ENCODE measurements at places on chromosomes 6 and 20.

DNA sequence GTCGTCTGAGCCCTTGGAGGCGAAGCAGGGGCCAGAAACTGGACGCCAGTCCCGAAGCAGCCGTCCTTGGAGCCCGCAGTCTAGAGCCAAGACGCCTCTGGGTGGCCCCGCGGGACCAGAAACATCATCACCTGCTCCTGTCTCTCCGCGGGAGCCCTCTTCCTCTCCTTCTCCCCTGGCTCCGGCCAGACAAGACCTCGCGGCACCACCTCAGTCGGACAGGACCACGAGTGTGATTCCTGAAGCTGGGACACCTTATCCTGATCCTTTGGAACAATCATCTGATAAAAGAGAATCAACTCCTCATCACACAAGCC, 416 bp downstream of the RSPH4A start:
- no peak for DNase-seq
- peak overlapping the region; percentile 64 for H3K4me3 ChIP-seq
- H3K4me1 ChIP-seq = peaks cover 16% of the 10 kb centered on the region
- H3K27ac ChIP-seq = peak overlapping the region; percentile 47

GRCh38 chr6:168035098-168035660, 37.7 kb downstream of the KIF25 start:
- peaks cover 46% of the 10 kb centered on the region for H3K27me3 ChIP-seq
- H3K4me1 ChIP-seq = peaks cover 8% of the 10 kb centered on the region
- H3K4me3 ChIP-seq = peak overlapping the region; percentile 66
- DNase-seq = no peak
- no peaks in the 10 kb centered on the region for H3K36me3 ChIP-seq

DNA sequence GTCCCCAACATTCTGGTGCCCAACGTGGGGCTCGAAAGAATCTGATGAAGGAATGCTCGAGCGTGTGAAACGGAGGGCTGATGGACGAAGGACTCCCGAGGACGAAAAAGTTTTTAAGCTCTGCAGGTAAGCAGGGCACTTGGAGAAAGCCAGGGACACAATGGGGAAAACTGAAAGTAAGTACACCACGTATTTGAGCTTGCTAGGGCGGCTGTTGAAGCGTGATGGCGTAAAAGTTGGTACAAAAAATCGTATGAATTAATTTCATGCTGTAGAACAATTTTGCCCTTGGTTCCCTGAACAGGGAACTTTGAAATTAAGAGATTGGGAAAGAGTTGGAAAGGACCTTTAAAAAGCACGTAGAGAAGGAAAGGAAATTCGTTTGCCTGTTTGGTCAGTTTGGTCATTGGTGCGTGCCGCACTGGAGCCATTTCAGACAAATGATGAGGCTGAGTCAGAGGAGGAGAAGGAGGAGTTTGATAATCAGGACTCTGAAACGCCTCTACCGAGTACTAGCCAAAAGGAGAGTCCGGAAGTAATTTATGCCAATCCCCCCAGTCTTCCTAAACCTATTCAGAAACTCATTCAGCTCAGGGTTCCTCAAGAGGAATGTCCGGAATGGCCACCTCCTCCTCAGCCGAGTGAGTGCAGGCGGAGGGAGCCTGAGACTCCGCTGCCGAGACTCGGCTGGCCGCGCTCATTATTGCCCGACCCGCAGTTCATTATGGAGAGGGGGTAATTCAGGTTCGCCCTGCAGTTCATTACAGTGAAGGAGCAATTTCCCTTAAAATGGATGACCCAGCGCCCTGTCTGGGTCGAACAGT, 59.2 kb upstream of the PRSS16 start:
- H3K27ac ChIP-seq = peak overlapping the region; percentile 75
- DNase-seq = peak; percentile 21
- peak overlapping the region; percentile 82 for H3K4me3 ChIP-seq
- no peaks in the 10 kb centered on the region for H3K27me3 ChIP-seq
- peaks cover 12% of the 10 kb centered on the region for H3K4me1 ChIP-seq

- peaks cover 2% of the 10 kb centered on the region for H3K36me3 ChIP-seq
- no peak overlapping the region for H3K4me3 ChIP-seq
- no peak overlapping the region for H3K27ac ChIP-seq
- no peaks in the 10 kb centered on the region for H3K27me3 ChIP-seq
- H3K4me1 ChIP-seq = no peaks in the 10 kb centered on the region
- no peak for DNase-seq
Observed at GRCh38 chr20:9300080-9300479, 214.3 kb upstream of the LAMP5 start.

DNA sequence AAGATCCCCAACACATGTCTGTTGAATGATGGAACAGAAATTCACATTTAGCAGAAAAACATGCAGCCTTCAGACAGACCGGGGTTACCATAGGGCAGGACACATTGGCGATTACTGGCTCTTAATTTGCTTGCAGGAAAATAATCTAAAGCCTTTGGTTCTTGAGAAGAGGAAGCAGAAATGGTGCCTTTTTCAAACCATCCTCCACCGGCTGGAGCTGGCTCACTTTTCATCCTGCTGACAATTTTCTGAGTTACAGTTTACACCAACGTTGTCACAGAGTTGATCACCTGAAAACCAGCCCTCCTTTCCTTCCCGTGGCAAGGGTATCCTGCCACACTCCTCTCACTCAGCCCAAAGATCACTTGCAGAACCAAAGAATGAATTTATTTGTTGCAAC, 32.6 kb downstream of the SF3B5 start:
- peak overlapping the region; percentile 87 for H3K4me3 ChIP-seq
- H3K4me1 ChIP-seq = peaks cover 23% of the 10 kb centered on the region
- DNase-seq = no peak
- no peak overlapping the region for H3K27ac ChIP-seq

DNA sequence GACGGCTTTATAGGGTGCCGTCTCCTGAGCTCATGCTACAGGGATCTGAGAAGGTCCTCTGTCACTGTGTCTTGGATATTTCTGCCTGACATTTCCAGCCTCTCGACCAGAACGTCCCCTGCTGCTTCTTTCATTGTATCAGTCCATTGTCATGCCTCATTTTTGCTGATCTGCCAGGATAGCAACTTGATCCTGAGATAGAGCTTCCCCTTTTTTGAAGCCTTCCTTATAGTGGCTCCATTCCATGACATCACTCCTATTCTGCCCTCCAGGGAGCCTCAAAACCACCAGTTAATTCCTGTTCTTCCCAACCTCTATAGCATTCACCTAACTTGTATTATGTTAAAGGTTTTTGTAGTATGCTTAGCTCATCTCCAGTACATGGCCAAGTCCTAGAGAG, 431.8 kb upstream of the NOX3 start:
- no peaks in the 10 kb centered on the region for H3K36me3 ChIP-seq
- DNase-seq = no peak
- H3K27me3 ChIP-seq = no peaks in the 10 kb centered on the region

- H3K4me3 ChIP-seq = peak overlapping the region; percentile 82
- no peaks in the 10 kb centered on the region for H3K27me3 ChIP-seq
- no peak for DNase-seq
- peaks cover 54% of the 10 kb centered on the region for H3K4me1 ChIP-seq
- H3K36me3 ChIP-seq = peaks cover 76% of the 10 kb centered on the region
Observed at GRCh38 chr6:36596356-36596755, 2.2 kb downstream of the SRSF3 start.

GRCh38 chr6:169776379-169776778, 25.0 kb downstream of the ERMARD start:
- H3K4me3 ChIP-seq = no peak overlapping the region
- H3K36me3 ChIP-seq = peaks cover 16% of the 10 kb centered on the region
- H3K27ac ChIP-seq = no peak overlapping the region
- H3K27me3 ChIP-seq = no peaks in the 10 kb centered on the region
- H3K4me1 ChIP-seq = no peaks in the 10 kb centered on the region

DNA sequence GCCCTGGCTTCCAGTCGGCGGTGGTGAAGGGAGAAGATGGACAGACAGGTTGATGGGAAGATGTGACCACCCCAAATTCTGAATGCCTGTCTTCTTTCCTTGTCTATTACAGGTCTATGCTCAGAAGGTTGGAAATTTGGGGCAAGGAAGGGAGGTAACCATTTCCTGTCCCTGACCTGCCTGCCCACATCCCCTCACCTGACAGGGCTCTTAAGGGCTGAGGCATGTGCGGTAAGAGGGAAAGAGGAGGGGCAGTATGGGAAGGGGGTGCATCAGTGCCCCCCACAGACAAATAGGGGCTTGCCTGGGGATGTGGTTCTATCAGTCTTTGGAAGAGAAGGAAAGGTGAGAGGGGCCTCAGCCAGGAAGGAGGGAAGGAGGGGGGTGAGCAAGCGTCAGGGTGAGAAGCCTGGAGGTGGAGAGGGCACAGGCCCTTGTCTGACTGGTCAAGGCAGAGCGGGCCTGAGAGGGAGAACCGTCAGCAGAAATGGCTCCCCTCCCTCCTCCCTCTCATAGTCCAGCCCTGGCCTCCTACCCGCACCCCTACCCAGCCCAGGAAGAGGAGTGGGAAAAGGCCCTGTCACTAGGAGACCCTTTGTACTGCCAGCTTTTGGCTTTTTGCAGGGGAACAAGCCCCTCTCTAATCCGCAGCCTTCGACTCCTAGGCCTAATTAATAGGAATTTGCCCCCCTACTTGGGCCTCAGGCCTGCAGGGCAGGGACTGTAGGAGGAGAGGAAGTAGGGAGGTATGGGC, 104.4 kb upstream of the FOXP4 start:
- no peak for DNase-seq
- H3K4me1 ChIP-seq = peaks cover 41% of the 10 kb centered on the region
- H3K27me3 ChIP-seq = peaks cover 26% of the 10 kb centered on the region
- no peaks in the 10 kb centered on the region for H3K36me3 ChIP-seq
- H3K4me3 ChIP-seq = peak overlapping the region; percentile 51

DNA sequence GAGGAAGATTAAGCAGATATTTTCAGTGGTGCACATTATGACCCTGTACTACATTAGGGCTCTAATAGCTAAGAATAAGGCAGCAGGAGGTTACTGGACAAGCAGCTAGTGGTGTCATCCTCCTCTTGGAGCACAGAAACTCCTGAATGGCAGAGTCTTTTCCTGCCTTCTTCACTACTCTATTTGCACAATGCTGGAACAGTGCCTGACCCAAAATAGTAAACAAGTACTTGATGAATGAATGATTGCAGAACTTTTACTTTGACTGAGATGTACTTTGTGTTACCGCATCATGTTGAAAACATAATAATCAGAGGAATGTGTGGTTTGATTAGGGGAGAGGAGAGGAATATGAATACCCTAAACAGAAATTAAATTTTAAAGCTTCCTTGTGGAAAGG, 30.0 kb upstream of the UST start:
- H3K27ac ChIP-seq = no peak overlapping the region
- no peak for DNase-seq
- H3K36me3 ChIP-seq = peaks cover 3% of the 10 kb centered on the region
- no peaks in the 10 kb centered on the region for H3K4me1 ChIP-seq

DNA sequence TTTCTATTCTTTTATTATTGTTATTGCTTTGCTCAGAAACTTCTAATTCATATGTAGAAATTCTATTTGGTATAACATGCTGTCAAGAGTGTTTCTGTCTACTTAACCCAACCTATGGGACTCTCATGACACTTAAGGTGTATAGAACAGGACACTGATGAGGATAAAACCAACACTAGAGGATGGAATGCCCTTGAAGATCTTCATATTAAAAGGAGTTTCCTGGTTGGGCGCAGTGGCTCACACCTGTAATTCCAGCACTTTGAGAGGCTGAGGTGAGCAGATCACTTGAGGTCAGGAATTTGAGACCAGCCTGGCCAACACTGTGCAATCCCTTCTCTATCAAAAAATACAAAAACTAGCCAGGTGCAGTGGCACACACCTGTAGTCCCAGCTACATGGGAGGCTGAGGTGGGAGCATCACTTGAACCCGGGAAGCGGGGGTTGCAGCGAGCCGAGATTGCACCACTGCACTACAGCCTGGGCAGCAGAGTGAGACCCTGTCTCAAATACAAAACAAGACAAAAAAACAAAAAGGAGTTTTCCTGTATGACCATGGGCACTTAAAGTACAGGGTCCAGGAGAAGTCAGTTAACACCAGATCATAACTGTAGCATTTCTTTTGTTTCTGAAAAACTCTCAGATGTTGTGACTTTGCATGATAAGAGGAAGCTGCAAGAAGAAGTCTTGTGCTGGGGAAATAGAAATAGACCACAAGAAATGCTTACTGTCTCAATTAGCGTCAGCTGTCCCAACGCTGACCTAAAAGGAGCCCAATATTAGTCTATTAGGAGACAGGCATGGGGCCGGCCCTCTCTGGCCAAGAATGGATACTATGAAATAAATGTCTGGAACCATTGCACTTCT, 38.9 kb upstream of the CD2AP start:
- no peaks in the 10 kb centered on the region for H3K36me3 ChIP-seq
- no peak overlapping the region for H3K4me3 ChIP-seq
- DNase-seq = no peak
- H3K4me1 ChIP-seq = no peaks in the 10 kb centered on the region

GRCh38 chr20:35307666-35308653, 15.7 kb upstream of the FAM83C start:
- DNase-seq = no peak
- H3K36me3 ChIP-seq = peaks cover 8% of the 10 kb centered on the region
- H3K4me3 ChIP-seq = no peak overlapping the region
- H3K27ac ChIP-seq = peak overlapping the region; percentile 58
- H3K27me3 ChIP-seq = no peaks in the 10 kb centered on the region
- H3K4me1 ChIP-seq = peaks cover 10% of the 10 kb centered on the region

DNA sequence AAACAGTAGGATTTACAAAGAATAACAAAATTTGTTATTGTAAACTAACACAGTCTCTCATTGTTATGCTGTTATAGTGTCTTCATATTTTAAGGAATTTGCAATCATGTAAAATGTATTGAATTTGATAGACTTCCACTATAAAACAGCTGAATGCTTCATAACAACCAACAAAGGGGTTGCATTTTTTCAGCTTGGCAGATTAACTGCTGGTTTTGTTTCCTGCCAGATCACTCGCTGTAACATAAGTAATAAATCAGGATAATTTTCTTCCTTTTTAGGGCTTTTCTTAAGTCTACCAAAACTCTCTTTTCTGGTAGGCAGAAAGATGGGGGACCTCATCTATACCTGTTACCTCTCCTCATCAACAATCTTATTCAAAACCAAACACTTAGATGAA, 169.8 kb downstream of the SAMD5 start:
- H3K36me3 ChIP-seq = no peaks in the 10 kb centered on the region
- H3K27me3 ChIP-seq = no peaks in the 10 kb centered on the region

DNA sequence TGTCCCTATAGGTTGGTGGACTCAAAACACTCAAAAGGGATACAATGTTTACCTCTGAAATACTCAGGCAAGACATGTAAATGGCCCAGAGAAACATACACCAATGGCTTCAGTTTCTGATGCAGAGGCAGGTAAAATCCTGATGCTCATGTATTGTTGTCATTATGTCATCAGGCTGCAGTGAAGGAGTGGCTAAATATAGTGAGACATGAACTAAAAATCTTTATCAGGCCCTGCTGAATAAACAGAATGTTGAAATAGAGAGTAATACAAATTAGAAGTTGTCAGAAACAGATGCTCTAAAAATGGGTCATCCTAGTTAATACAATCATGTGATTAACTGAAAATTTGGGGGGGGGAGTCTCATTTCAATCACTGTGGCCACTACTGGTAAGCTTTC, 20.4 kb downstream of the PTPRK start:
- no peaks in the 10 kb centered on the region for H3K36me3 ChIP-seq
- H3K27me3 ChIP-seq = peaks cover 20% of the 10 kb centered on the region
- H3K27ac ChIP-seq = no peak overlapping the region
- H3K4me1 ChIP-seq = no peaks in the 10 kb centered on the region
- no peak for DNase-seq
- H3K4me3 ChIP-seq = no peak overlapping the region

Measured in central memory CD8-positive, alpha-beta T cell (primary cell).